ENCODE measurements at places on chromosomes 7 and 10.

GRCh38 chr10:62456611-62457101 lies 82.5 kb downstream of the ZNF365 start:
- no peak for DNase-seq

DNA sequence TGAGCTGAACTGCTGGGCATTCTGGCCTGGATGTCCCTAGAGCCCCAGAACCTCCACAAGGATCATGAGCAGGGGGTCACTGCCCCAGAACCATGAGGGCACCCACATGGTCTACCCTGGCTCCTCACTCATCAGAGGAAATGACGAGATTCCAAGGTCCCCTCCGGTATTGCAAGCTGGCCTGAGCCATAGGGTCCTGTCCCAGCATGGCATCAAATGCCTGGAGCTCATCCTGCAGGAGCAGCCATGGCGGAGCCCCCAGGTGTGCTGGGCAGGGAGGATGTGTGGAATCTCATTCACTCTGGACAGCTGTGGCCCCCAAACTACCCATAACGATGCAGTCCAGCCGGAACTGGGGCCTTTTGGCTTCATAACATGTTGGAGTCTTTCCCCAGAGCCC lies 66.6 kb upstream of the ANTXRL start:
- no peak for DNase-seq

GRCh38 chr10:100904917-100905316 lies 7.8 kb upstream of the SLF2 start:
- DNase-seq = no peak

DNA sequence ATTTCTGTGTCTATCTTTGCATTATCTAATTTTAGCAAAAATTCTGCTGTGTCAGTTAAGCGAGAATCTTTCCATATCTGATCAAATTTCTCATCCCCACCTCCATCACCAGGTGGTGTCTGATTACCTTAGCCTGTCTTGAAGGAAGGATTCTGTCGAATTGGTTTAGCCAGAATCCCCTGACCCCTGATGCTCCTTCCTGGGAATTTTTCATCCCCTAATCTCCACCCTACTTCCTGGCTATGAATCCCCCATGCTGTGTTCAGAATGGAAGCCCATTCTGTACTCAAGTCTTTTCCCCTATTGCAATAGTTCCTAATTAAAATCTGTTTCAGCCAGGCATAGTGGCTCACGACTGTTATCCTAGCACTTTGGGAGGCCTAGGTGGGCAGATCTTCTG lies 216.1 kb downstream of the SKIDA1 start:
- no peak for DNase-seq

GRCh38 chr7:2844153-2845033 lies at the start of gene GNA12:
Gene GNA12 (minus strand): TSS chr7:2844308. CDS start chr7:2844161, 147 bp downstream.
- DNase-seq = peak; percentile 98

DNA sequence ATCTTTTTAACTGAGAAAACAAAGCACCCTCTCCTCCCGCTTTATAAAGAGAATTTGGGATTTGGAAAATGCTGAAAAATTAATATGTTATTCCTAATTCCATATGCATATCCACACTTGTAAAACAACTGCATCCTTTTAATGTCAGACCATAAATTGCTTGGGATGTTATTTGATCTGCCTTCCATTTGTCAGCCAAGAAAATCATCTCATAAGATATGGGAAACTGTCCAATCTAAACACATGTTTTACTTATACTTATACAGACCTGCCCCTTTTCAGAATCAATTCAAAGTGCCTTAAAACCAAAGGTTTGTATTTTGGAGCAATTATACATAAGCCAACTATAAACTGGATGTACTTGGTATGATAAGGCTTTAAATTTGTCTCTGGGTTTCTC lies 595.5 kb upstream of the PFKP start:
- DNase-seq = no peak

GRCh38 chr7:82975811-82976468 lies 186.7 kb downstream of the PCLO start:
- peak; percentile 82 for DNase-seq

- no peak for DNase-seq
These were observed 90.6 kb upstream of the PDCD4 start for GRCh38 chr10:110781139-110781538.

DNA sequence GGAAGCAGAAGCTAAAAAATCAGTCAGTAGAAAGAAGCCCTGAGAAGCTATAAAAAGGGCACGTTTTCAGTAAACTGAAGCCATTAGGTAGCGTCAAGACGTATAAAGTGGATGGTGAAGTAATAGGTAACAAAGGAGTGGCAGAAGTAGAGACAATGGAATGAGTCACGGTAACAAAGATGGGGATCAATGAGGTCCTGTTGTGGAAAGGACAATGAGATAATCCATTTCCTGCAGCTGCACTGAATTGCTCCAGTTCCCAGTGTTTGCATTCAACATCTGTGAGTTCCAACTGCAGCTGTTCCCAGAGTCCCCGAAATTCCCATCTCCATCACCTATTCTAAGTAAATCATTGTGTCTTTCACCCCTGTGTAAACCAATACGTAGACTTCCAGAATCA lies 4.8 kb upstream of the HYCC1 start:
- peak; percentile 54 for DNase-seq

Measured in epithelial cell of esophagus (primary cell).